ENCODE measurements at places on chromosomes 4 and X. TPM values are rescaled to one million over a fixed set of nuclear protein-coding genes. Genes with fewer than 3 reads are reported as not detected.

Gene ARMCX2
- 5.7 TPM for total RNA-seq

Gene SHOX
- 0.32 TPM for total RNA-seq

Gene DTHD1
- not detected for total RNA-seq

Gene CXCL3
- not detected for total RNA-seq

Gene SPANXD
- not detected for total RNA-seq

Gene TMEM271
- 3.6 TPM for total RNA-seq

Gene MAGEE2
- not detected for total RNA-seq

Gene SLITRK4
- total RNA-seq = 3.4 TPM

Gene SLC9A7
- total RNA-seq = 3.1 TPM

Gene ERAS
- total RNA-seq = not detected

Gene ANXA10
- total RNA-seq = not detected

Gene PRSS12
- 14.0 TPM for total RNA-seq

Gene ZAR1
- total RNA-seq = not detected

Gene TMEM150C
- total RNA-seq = 10.7 TPM

Gene ASMT
- total RNA-seq = 0.68 TPM

Gene MAML3
- total RNA-seq = 42.7 TPM

Gene LINC00632
- total RNA-seq = 211 TPM

Gene ITIH6
- 0.13 TPM for total RNA-seq

Gene NDST3
- not detected for total RNA-seq

Gene CCSER1
- 6.7 TPM for total RNA-seq

Data from suprapubic skin (tissue), 4 donors.